ENCODE measurements at places on chromosomes 1 and 21.

- DNase-seq = no peak
Measured at GRCh38 chr1:26112407-26112775, 767 bp downstream of the PDIK1L start.

DNA sequence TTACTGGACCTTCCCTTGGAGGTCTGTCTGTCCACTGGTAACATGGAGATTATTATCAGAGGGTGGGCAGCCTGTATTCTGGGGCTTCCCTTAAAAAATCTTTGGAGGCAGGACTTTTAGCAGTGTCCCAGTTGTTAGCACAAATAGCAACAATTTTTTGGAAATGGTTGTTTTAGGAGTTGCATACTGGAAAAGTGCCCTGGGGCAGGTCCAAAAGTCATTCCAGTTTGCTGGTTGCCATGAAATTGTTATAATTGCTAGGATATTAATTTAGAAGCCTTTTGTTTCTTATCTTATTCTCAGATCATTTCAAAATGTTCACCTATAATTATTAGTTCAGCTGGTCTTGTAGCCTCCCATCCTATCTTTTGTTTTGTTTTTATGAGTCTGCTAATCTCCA lies 71.0 kb downstream of the PTGS2 start:
- no peak for DNase-seq

DNA sequence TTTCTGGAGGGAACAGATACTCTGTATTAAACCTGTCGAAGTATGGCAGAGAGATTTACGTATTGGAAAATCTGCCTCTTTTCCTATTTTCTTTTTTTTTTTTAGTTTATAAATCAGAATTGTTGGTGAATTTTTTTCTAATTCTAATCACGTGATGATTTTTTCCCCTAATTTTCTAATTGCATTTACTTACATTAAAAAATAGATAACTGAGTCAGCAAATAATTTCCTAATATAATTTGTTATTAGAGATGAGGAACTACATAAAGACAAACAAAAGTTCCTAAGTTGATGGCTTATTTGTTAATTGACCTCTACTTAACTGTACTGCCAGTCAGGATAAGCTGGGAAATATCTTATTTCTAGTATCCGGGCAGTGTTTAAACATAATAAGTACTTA lies 34.6 kb downstream of the SNX7 start:
- DNase-seq = no peak

GRCh38 chr21:41255190-41255589 lies 61.4 kb upstream of the FAM3B start:
- no peak for DNase-seq

DNA sequence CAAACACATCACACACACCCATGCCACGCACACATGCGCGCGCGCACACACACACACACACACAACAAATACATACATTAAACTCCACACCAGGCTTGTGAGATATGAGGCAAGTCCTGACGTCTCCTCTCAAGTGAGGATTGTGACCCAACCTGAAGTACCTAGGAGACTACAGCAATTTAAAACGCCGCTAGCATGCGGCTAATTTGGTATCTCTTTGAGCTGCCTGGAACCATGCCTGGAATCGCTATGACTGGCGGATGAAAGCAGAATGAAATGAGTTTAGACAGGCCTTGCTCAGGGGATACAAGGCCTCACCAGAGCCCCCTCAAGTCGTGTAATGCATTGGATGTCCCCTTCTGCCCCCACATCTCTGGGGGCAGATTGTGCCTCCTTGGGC lies 1.6 kb upstream of the RAB7B start:
- no peak for DNase-seq

DNA sequence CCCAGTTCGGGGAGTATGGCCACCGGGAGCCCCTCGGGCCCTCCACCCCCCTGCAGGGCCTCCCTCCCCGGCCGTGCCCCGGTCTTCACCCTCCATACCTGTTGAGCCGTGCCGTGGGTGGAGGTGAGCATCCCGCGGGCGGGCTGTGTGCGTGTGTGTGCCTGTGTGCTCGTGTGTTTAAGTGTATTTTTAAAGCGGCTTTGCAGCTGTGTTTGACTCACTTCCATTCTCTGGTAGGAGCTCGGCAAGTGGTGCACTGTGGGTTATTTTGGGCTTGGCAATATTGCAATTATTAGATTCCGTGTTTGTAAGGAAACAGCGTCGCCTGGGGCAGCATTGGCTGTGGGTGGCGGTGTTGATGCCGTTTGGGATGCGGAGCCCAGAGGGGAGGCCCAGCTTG lies 20.3 kb upstream of the PLCH2 start:
- no peak for DNase-seq
